ENCODE measurements at places on chromosomes 13 and 19.
A peak's percentile ranks its signal among the peaks of the same experiment; 100 is the strongest.

DNA sequence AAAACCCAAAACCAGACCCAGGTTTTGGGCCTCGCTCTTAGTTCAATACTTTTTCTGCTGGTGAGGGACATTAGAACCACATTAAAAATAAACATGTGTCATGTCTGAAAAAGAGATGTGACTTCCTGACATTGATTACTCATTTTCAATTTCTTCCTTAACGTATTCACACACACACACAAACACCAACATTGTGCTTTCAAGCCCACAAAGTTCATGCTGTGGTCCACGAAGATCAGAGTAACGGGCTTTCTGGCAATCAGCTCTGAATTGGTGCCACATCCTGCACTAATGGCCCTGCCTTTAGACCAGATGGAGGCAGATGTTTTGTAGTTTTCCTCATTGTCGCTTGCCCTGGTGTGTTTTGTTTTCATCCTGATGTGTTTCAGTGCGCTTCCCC is 47.9 kb upstream of the POMP start:
- DNase-seq = peak; percentile 25

GRCh38 chr19:1265615-1266128 is 3.5 kb upstream of the CIRBP start:
- no peak for DNase-seq

DNA sequence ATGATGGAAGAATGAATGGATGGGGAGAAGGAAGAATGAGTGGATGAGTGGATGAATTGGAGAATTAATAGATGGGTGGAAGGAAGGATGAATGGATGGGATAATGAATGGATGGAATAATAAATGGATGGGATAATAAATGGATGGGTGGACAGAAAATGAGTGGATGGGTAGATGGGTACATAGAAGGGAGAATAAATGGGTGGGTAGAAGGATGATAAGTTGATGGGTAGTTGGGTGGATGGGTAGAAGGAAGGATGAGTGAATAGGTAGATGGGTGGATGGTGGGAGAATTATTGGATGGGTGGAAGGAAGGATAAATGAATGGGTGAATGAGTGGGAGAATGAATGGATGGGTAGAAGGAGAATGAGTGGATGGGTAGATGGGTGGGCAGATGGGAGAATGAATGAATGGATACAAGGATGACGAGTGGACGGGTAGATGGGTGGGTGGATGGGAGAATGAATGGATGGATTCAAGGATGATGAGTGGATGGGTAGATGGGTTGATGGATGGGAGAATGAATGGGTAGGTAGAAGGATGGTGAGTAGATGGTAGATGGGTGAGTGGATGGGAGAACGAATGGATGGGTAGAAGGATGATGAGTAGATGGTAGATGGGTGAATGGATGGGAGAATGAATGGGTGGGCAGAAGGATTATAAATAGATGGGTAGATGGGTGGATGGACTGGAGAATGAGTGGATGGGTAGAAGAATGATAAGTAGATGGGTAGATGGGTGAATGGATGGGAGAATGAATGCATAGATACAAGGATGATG is 15.9 kb downstream of the VSTM2B start:
- DNase-seq = no peak

- no peak for DNase-seq
These were observed 1.9 kb downstream of the ISOC2 start for GRCh38 chr19:55459551-55459949.

GRCh38 chr19:19260417-19261214 is 12.5 kb downstream of the TM6SF2 start:
- no peak for DNase-seq

GRCh38 chr13:21663197-21663596 is 7.7 kb upstream of the FGF9 start:
- DNase-seq = no peak

GRCh38 chr13:24644036-24644435 is 36.2 kb upstream of the ATP12A start:
- DNase-seq = no peak

GRCh38 chr13:113408562-113408961 is 44.6 kb upstream of the GRTP1 start:
- DNase-seq = no peak

All from activated naive CD4-positive, alpha-beta T cell treated with anti-CD3 and anti-CD28 coated beads, Interleukin-2, amount 50 U/mL, for 72 hours (primary cell).